ENCODE measurements at places on chromosomes 5 and 9.

GRCh38 chr5:66322786-66323528, 178.9 kb downstream of the SREK1 start:
- DNase-seq = no peak

GRCh38 chr5:10734037-10734709, 26.9 kb downstream of the DAP start:
- DNase-seq = no peak

- no peak for DNase-seq
Measured at GRCh38 chr5:138837160-138837559, 38.0 kb downstream of the LRRTM2 start.

DNA sequence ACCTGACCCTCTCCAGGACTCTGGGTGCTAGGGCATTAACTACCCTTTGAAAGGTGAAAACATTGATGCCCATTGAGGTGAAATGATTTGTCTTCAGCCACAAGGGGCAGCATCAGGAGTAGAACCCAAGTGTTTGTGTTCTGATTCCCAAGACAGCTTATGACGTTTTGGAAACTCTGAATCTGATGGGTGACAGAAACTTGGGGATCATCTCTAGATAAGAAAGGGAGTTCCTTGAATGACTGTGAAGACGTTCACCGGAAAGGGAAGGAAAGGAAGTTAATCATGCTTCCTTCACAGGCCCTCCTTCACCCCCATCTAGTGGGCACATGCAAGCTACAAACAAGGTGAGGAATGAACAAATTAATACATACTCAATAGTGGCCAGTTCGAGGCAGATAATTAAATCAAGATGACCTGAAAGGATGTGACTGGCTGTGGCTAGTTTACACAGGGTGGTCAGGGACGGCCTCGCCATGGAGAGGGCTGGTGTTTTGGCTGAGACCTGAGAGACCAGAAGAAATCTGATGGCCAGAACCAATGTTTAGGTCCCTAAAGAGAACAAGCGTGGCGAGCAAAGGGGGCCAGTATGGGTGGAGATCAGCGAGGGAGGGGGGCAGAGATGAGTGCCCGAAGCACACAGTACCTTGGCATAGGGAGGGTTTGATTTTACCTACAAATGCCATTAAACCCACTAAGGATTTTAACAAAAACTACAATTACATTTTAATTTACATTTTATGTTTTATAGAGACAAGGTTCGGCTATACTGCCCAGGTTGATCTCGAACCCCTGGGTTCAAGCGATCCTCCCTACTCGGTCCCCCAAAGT, 937 bp upstream of the SLC26A2 start:
- DNase-seq = peak; percentile 56

- no peak for DNase-seq
Measured at GRCh38 chr9:6506571-6506970, 93.6 kb downstream of the UHRF2 start.

All from activated naive CD4-positive, alpha-beta T cell treated with anti-CD3 and anti-CD28 coated beads, Interleukin-2, amount 50 U/mL, for 16 hours (primary cell).